ENCODE measurements at places on chromosomes 2 and 18. TPM values are rescaled to one million over a fixed set of nuclear protein-coding genes. Genes with fewer than 3 reads are reported as not detected.

- no peak for DNase-seq
Observed at GRCh38 chr2:54787755-54788366, 64.4 kb downstream of the EML6 start.

DNA sequence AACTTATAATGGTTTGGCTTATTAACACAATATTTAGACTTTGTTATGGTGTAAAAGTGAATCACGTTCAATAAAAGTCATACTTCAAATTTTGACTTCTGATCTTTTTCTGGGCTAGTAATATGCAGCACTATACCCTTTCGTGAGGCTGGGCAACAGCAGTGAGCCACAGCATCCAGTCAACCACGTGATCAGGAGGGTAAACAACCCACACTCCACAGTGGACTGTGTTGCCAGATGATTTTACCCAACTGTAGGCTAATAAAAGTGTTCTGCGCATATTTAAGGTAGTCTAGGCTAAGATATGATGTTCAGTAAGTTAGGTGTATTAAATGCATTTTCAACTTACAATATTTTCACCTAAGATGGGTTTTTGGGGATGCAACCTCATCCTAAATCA, 148.6 kb downstream of the ZNF385B start:
- DNase-seq = no peak

TRIM43 gene
- total RNA-seq = 1.1 TPM

GRCh38 chr2:180761224-180761623, 219.2 kb upstream of the UBE2E3 start:
- no peak for DNase-seq

DNA sequence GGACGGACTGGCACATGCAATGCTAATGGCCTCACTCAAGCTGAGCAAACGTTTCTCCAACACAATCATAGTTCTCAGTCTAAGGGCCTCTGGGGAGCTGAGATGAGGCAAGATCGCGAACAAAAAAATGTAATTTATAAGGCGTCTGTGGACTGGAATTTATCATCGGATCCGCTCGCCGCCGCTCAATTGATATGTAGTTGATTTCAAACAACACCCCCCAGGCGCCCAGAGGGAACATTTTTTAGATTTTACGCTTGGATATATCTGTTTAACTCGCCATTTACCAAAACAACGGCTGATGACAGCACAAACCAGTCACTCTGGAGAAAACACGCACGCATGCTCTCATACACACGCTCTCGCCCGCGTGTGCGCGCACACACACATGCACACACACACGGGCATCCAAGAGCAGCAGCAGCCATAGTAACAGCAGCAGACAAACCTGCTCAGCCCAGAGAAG, 335.8 kb downstream of the SMAD2 start:
- peak; percentile 34 for DNase-seq

DNA sequence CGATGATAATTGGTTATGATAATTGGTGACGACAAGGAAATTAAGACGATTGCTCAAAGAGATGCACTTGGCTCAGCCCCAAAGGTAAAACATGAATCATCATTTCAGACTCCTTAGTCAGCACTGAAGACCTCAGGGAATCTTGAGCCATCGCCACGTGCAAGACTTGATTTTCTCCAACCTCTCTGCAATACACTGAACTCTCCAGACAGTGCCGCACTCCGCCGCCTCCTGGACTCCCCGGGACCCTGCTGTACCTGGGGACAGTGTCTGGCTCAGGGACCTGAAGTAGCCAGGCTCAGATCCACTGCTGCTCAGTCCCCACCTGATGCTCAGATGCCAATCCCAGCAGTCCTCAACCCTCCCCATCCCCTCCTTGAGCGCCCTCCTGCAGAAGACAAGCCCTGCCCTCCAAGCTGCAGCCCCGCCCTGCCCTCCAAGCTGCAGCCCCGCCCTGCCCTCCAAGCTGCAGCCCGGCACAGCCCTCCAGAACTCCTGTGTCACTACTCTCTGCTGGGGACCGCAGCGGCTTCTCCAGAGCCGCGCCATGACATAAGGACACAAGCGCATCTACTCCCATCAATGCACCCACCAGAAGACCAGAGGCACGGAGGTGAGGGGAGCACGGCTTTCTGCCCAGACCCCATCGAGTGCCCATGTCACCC, 1.1 kb downstream of the TMEM18 start:
- peak; percentile 55 for DNase-seq

DNA sequence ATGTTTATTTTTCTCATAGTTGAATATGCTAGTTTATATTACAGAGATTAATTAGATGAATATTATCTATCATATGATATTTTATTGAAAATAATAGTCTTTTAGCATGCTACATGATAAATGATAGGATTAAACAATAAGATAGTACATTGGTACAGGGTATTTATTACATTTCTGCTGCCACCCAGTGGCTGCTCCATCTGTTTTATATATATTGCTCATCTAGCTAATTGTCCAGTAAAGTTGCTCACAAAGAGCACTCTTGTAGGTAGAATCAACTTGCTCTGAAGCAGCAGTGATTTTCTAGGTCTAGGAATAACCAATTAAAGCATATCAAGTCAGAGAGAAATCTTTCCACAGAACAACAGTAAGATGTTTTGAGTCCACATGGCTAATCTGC, 183.3 kb downstream of the ASXL3 start:
- DNase-seq = no peak

CAPN14 gene
- 2.8 TPM for total RNA-seq

DNA sequence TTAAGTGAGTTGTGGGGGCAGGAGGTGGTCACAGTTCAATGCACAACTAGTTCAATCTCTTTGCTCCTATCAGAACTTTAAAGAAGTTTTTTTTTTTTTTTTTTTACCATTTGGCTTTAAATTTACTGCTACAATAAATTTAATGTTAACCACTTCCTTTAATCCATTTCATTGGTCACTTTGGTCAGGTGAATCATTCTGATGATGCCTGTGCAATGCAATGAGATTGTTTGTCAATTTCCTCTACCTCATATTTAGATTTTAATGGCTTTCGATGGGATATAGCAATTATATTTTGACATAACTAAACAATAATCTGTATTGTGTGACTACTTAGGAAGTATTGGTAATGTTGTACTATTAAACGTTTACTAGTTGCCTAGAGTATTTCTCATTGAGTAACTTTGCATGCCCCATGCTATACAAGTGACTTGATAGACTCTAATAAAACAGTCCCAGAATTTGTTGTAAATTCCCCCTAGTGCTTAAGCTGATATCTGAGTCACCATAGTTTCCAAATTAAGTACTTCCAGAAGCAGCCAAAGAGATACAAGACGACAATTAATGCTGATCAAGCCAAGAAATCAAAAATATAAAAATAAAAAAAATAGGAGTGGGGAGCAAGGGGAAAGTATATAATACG, 52.9 kb upstream of the SERPINB2 start:
- no peak for DNase-seq

GRCh38 chr2:72940786-72941185, 23.5 kb downstream of the EMX1 start:
- no peak for DNase-seq

ALPP gene
- total RNA-seq = not detected

Data from cerebellum (tissue), 4 donors.